ENCODE measurements at places on chromosomes 2 and 18.

DNA sequence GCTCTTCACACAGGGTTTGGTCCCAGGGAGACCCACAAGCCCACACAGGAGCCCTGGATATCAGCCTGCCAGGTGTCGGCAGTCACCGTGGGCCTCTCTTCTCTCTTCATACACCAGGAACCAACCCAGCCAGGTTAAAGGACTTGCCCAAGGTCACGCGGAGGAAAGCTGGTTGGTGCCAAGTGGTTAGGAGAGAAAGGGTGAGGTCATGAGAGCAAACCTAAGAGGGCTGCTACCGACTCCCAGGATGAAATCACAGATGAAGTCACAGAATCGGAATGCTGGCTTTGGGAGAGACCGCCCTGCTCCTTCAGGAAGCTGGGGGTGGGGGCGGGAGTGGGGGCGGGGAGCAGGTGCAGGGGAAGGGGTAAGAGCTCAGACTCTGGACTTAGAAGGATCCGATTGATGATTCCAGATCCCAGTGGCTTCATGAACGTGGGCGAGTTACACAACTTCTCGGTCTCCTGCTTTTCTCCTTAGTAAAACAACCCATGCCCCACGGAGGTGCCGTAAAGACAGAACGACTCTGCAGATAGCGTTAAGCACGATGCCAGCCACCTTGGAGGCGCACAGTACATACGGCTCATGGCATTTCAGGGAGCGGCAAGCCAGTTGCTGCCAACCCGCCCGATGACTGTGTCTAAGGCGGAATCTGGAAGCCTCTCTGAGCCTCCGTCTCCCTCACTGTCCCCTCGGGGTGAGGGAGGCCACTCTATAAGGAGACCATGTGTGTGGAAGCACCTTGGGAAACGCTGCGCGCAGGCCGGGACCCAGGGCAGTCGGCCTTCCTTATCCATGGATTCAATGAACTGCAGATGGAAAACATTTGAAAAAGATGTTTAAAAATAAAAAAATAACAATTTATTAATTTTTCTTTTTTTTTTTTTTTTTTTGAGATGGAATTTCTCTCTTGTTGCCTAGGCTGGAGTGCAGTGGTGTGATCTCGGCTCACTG lies 23.0 kb upstream of the TAF1B start:
- DNase-seq, result no peak

DNA sequence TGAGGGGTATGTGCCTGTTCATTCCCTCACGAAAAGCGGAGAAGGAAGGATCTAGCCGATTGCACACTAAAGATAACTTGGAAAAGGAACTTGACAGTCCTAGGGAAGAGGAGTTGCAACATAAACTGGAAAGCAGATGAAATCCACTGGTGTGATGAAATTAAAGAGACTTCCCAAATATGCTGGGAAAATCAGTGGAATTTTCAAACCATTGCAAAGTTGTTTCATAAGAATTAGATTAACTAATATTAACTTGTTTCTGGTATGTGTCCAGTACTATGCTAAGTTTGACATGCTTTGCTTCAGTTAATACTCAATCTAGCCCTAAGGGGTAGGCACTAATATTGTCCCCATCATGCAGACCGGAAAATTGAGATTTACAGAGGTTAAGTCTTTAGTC lies 222.7 kb downstream of the IKZF2 start:
- no peak for DNase-seq

- DNase-seq, result no peak
Measured at GRCh38 chr18:57190026-57190425, 43.1 kb downstream of the BOD1L2 start.

GRCh38 chr2:85853499-85854165 lies 35.2 kb downstream of the ST3GAL5 start:
- no peak for DNase-seq

- DNase-seq, result no peak
Measured at GRCh38 chr2:62136956-62137830, 58.7 kb upstream of the B3GNT2 start.

GRCh38 chr2:104433657-104434056 lies 420.3 kb upstream of the POU3F3 start:
- DNase-seq, result no peak

Data from SK-N-SH (cell line).